Activated CD4-positive, CD25-positive, alpha-beta regulatory T cell treated with anti-CD3 and anti-CD28 coated beads, Interleukin-2, amount 50 U/mL, for 16 hours (primary cell): ENCODE measurements at places on chromosomes 11 and 22.

DNA sequence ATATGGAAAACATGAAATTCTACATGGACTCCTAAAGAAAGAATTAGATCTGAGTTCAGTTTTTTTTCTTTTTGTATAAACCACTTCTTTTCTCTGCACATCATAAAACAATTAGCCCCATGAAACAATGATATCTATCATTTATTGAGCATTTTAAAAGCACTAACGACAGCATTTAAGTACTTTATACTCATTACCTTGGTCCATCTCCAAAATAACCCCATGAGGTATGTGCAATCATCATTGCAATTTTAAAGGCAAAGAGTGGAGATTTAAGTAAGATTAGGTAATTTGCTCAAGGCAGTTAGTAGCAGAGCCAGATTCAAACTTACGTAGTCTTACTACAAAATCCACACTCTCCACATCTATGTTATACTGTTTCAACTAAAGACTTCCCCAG, 177.7 kb upstream of the RAG2 start:
- no peak for DNase-seq

DNA sequence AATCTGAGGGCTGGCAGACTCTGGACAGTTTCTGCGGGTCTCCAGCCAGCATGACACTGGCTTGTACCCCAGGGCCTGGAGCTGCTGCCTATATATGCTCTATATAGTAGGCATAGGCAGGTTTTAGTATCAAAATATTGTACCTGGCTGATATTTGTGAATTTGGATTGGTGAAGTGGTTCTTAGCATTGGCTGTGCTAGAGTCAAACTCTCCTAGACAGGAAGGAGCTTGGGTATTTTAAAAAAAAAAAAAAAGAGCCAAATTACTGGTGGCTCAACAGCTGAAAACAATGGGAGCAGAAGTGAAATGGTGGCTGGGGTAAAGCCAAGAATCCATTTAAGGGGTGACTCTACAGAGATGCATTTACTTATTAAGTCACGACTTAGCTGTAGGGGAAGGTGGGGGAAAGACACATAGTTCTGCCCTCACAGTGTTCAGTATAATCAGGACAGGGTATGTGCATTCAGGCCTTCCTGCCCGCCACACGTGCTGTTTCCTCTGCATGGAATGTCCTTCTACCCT, 11.0 kb upstream of the MTFP1 start:
- DNase-seq: no peak

DNA sequence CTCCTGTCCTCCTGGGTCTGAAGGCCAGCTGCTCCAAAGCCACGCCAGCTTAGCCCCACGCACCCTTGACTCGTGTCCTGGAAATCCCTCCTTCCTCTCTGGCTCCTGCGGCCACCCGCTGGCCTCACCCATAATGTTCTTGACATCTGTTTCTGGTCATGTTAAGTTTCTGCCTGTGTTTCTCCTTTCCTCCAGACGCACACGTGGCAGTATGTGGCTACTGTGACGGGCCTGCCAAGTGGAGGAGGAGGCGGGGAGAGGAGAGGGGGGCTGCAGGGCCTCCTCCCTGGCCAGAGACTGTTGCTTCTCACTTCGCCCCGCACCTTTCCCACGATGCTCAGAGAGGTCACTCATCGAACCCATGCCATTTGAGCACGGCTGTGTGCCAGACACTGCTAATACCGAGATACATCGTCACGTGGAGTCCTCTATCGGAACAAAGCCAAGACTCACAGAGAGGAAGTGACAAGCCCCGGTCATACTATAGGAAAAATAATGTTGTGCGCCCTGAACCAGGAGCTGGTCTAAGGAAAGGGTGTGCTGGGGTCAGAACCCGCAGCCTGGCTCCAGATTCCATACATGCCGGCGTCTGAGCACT, 11.5 kb downstream of the C1QTNF6 start:
- no peak for DNase-seq

- no peak for DNase-seq
These were observed 1.1 kb downstream of the CAVIN3 start for GRCh38 chr11:6319001-6319703.

GRCh38 chr22:39577366-39577765, 6.8 kb downstream of the CACNA1I start:
- no peak for DNase-seq

GRCh38 chr11:89477175-89477574, 14.0 kb downstream of the NOX4 start:
- no peak for DNase-seq

DNA sequence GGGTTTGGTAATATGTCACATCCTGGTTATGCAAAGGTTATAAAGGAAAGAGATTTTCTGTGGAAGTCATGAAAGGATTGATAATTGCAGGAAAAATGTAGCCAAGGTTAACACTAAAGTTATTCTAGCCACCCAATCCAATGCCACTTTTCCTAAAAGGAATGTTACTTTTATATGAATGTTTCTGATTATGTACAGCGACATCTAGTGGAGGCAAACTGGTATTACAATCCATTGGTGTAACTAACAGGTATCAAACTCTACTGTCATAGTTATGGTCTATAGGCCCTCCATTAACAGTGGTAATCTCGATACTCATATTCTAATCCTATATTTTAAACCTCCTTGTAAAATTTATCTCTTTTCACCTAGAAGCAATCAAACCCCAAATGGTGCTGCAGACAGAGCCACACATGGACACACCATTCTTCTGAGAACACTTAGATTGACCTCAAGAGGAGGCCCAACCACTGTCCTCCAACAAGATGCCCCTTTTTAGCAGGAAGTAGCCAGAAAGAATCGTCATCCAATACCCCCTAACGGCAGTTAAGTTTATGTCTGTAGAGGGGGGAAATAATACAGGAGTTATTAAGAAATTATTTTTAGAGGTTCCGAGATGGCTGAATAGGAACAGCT, 74.9 kb upstream of the RAG2 start:
- no peak for DNase-seq

DNA sequence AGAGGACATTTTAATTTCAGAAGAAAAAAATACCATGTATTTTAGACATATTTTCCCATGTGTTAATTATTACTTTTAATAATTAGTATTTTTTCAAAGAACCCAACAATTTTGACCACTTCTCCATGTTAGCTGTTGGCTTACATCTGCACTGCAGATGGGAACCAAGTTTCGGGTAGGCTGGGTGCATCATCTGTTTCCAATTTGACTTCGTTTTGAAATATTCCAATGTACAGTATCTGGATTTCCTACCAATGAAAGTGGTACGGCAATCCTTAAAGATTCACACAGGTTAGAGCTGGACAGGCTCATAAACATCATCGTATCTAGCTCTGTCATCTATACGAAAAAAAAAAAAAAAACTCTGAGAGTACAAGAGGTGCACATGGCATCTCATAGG, 670.2 kb downstream of the OPCML start:
- DNase-seq: no peak

- DNase-seq: no peak
These were observed 4.6 kb downstream of the BID start for GRCh38 chr22:17769716-17770082.
